RKO (cell line): ENCODE measurements at places on chromosomes 12 and 14.

DNA sequence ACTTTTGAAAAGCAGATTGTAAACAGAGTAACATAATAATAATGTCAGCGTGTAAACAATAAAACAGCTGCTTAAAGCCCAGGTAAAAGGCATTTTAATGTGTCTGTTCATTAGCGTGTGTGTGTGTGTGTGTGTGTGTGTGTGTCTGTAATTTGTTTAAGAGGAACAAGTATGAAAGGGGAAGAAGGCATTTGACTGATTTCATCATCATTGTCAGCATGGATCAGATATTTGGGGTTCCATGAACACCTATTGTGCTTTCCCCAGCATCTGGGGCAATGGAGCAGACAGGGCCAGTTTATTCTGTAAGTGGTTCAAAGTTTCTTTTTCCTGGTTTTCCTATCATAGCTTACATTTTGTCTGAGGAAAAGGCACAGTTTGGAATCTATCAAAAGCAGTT lies 28.9 kb downstream of the SLC25A21 start:
- no peak for DNase-seq

DNA sequence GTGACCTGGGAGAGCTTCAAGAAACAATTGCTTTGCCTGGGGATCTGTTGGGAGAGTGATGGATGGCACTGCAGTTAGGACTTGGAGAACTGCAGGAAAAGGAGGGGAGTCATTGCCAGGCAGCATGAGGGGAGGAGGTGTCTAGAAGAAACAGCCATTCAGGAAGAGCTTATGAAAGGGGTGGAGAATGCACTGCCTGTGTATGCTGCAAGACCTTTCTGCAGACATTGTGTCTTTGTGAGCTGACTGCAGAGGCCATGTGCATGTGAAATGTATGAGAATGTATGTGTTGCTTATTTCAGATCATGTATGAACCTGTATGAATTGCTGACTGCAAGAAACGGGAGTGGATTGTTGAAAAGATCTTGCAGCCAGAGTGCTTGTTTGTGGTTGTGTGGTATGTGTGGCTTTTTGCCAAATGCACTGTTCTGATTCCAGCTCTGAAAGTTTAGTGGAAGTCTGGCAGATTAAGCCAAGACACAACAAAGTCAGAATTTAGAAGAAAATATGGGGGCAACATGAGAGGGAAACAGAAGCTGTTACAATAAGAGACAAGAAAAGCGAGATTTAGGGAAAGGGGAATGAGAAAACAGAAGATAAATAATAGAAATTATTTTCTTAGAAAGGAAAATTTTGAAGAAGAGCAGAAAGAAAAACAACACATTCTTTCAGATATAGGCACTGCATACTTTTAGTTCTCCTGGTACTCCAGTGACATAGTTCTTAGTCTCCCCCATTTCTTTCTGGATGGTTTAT lies 9.8 kb upstream of the RIMKLB start:
- peak; percentile 18 for DNase-seq

- DNase-seq, result peak; percentile 100
Measured at GRCh38 chr14:76958980-76959710, 69.4 kb downstream of the IRF2BPL start.

- no peak for DNase-seq
Measured at GRCh38 chr12:49962861-49963765, 1.4 kb downstream of the AQP5 start.

DNA sequence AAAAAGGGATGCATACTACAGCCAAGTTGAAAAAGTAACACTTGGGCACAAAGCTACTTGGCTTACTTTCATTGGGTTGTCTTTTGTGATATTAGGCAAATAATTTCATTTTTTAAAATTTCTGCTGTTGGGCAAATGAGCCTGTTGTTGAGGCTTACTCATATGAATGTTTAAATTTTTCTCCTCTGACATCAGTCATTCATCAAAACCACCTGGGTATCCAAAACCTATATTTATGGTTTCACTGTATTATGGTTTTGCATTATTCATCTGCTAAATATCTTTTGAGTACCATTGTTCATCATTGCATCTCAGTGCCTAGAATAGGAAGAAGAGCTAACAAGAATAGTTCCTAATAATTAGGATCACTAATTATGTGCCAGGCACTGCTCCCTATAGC lies 28.1 kb downstream of the DYRK2 start:
- no peak for DNase-seq

GRCh38 chr12:45432710-45433109 lies 216.8 kb downstream of the ANO6 start:
- no peak for DNase-seq

- no peak for DNase-seq
Measured at GRCh38 chr12:101110866-101111265, 99.2 kb downstream of the SLC5A8 start.

DNA sequence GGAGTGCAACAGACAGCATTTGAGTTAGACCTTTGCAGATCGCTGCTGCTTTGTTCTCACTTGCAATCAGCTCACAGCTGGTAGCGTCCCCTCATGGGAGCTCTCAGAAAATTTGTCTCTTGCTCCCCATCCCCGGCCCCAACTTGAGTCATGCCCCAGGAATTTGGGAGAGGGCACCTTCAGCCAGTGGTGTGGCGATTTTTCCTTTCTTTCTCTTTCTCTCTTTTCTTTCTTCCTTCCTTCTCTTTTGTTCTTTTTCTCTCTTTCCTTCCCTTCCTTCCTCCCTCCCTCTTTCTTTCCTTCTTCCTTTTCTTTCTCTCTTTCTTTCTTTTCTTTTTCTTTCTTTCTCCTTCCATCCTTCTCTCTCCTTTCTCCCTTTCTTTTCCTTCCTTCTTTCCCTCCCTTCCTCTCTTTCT lies 34.2 kb upstream of the MAP1LC3B2 start:
- no peak for DNase-seq

DNA sequence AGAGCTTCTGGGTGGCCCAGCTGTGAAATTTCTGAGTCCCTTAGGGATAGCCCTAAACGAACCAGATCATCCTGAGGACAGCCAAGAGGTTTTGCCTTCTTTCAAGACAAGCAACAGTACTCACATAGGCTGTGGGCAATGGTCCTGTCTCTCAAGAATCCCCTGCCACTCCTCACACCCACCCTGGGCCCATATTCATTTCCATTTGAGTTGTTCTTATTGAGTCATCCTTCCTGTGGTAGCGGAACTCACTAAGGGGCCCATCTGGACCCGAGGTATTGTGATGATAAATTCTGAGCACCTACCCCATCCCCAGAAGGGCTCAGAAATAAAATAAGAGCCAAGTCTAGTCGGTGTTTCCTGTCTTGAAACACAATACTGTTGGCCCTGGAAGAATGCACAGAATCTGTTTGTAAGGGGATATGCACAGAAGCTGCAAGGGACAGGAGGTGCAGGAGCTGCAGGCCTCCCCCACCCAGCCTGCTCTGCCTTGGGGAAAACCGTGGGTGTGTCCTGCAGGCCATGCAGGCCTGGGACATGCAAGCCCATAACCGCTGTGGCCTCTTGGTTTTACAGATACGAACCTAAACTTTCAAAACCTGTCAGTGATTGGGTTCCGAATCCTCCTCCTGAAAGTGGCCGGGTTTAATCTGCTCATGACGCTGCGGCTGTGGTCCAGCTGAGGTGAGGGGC lies 38.9 kb downstream of the DAD1 start:
- no peak for DNase-seq

DNA sequence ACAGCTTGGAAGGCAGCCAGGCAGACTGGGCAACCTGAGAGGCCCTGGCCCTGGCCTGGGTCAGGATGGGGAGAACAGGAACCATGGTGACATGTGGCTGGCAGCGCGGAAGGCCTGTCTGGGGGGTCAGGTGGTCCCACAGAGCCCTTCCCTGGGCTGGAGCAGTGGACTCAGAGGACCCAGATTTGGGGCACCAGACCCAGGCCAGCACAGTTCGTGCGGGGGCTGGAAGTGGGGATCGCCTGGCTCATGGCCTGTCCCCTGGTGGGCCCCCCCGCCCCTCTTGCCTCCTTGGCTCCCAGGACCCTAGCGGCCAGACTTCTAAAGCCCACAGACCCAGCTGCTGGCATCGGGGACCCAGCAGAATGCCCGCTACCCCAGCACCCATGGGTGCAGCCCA lies 21.4 kb downstream of the MTA1 start:
- DNase-seq, result no peak
